ENCODE measurements at places on chromosomes 16 and 17. TPM values are rescaled to one million over a fixed set of nuclear protein-coding genes. Genes with fewer than 3 reads are reported as not detected.

- no peak for DNase-seq
These were observed 33.5 kb downstream of the ERCC4 start for GRCh38 chr16:13953501-13953900.

DNA sequence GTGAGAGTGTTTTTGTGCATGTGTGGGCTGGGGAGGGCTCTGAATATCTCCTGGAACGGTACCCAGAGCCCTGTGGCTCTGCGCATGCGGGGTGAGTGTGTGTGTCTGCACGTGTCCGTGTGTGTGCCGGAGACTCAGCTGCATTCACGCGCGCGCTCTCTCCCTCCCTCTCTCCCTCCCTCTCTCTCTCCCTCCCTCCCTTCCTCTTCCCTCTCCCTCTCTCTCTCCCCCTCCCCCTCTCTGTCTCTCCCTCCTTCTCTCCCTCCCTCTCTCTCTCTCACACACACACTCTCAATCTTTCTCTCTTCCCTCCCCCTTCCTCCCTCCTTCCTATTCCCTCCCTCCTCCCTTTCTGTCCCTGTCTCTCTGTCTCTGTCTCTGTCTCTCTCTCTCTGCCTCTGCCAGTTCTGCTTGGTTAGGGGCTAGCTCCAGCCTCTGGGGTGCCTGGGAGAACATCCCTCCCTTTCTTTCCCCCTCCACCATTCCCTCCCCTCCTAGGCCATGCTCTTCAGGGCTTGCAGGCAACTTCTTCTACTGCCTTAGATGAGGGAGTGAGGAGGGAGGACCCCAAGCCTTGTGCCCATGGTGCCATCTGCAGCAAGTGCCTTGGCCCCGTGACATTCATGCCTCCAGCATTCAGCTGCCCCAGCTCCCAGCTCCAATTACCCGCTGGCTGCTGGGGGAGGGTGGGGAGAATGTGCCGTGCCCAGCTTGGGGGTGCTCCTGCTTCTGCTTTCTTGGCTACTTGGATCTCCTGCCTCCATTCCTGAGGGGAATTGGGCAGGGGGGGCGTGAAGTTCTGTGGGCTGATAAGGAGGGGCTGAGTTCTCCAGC is 6.4 kb downstream of the THRA start:
- DNase-seq, result peak; percentile 89

GRCh38 chr16:15054357-15055140 is 1.3 kb downstream of the NTAN1 start:
- no peak for DNase-seq

GRCh38 chr17:732067-732901 is at the start of gene TLCD3A:
TLCD3A (plus strand) TSS chr17:732596; CDS start chr17:732648, 52 bp downstream.
- peak; percentile 53 for DNase-seq

- no peak for DNase-seq
These were observed 78.9 kb downstream of the IRX5 start for GRCh38 chr16:55009581-55009980.

GRCh38 chr16:67389911-67390815 is 3.1 kb downstream of the TPPP3 start:
- no peak for DNase-seq

DNA sequence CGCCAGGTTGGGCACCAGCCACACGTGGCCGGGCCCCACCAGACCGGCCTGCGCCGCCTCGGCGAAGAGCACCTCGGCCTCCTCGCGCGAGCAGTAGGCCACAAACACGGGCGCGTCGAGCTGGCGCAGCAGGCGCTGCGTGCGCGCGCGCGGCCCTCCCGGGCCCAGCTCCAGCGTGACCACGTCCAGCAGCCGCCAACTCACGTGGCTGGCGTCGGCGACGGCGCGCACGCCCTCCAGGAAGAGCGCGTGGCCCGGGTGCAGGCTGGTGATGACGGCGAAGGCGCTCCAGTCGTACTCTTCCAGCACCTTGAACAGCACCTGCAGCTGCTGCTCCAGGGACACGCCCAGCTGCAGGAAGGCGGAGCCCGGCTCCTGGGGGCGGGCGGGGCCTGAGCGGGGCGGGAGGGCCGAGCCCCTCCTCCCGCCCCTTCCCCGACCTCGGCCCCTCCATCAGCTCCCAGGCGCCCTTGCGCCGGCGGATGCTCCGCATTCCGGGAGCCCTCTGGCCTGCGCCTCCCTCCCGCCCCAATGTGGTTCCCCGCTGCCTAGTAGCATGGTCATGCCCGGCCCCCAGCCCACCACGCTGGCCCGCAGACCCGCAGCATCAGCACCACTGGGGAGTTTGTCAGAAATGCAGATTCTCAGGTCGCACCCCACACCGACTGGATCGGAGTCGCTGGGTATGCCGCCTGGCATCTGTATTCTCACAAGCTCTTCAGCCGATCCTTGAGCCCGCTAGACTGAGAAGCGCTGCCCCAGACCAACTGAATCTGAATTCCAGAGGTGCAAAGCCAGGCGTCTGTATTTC is 7.2 kb downstream of the GRIN2C start:
- peak; percentile 64 for DNase-seq

DNA sequence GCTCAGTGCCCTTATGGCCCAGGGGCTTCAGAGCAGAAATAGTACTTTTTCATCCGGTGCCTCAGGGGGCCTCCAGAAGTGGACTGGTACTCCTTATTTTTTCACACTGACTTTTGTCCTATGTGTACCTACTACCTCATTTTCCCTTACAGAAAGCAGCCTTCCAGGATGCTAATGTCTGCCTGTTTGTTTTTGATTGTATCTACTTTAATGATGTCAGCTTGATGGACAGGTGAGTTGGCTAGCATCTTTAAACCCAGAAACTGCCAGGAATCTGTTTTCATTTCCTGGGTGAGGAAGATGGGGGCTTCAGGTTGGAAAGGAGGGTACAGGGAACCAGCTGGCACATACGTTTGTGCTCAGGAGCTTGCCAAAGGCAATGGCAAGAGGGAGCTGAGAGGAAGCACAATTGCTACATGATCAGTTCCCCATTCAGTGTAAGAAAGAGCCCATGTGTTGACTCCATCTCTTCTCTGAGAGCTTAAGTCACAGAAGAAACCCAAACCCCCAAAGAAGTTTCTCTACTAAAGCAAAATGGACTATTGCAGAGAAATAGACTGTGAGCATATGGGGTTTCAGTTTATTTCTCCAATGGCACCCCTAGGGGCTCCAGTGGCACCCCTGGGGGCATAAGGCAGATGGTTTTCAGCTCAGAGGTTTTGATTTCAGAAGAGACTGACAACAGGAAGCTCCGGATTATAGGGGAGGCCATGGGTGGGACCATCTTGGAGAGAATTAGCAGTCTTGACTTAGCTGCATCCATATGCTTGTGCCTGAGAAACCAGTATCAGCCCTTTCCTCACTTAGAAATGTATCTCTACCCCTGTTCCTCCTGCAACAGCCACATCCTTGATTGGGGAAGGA is 16.3 kb downstream of the LIG3 start:
- DNase-seq, result no peak

DNA sequence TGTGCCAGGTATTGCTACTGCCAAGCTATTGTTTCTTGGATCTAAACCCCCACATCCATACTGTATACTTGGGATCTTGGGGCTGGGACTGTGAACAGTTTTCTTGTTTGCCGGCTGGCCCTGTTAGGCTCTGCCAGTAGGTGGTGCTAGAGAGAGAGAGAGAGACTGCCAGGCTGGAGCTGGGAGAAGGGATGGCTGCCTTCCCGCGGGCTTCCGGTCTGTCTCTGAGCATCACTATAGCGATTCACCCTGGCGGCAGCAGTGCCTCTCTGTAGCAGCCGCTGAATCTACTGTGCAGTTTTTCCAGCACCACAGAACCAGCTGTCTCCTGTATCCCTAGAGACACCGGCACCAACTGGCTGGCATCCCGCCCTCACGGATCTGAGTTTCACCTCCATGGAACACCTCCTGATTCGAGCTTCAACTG is 201.2 kb downstream of the UTP18 start:
- DNase-seq, result peak; percentile 76

- DNase-seq, result no peak
These were observed 1525.1 kb downstream of the CDH11 start for GRCh38 chr16:63596716-63597115.

DNA sequence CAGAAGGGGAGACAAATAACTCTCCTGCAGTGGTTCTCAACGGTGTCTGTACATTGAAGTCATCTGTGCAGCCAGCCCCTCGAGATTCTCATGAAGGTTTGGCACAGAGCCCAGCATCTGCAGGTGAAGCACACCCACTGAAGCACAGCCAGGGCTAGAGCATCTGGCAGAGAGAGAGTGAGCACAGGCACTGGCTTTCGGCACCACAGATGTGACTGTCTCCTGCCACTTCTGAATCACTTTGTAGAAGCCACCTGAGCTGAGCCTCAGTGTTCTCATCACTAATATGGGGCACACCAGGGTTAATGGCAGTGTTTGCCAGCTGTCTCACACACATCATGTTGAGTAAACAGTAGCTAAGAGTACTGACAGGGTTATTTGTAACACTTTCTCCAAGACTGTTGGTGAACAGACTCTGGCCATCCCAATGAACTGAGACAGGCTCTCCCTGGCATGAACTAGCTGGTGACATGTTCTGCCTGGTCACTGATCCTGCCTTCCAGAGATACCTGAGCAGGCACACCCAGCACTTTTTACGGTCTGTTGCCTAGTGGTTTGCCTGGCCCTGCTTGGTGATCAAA is 10.9 kb downstream of the HSPB9 start:
- peak; percentile 55 for DNase-seq

- DNase-seq, result no peak
These were observed 64.1 kb upstream of the SREBF1 start for GRCh38 chr17:17900615-17901520.

DNA sequence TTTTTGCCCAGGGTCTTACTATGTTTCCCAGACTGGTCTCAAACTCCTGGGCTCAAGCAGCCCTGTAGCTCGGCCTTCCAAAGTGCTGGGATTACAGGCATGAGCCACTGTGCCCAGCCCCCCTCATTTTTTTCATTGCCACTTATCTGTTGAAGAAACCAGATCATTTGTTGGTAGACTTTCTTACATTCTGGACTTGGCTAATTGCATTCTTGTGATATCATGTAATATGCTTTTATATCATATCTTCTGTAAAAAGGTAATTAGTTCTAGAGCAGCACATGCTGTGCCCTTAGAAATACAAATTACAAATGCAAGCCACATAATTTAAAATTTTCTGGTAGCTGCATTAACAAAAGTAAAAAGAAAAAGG is 53.9 kb downstream of the PPM1E start:
- no peak for DNase-seq

GRCh38 chr16:57730771-57731730 is 4.5 kb upstream of the KATNB1 start:
- DNase-seq, result no peak

Gene TMEM88
- 1.2 TPM for total RNA-seq

Gene MYO15B
- 24.6 TPM for total RNA-seq

Gene LLGL1
- 15.0 TPM for total RNA-seq

Gene NAA38
- total RNA-seq, result 75.0 TPM

Gene COG4
- total RNA-seq, result 48.7 TPM

Gene SLC38A8
- total RNA-seq, result not detected

Gene OR2C1
- not detected for total RNA-seq

Gene TLK2
- 27.1 TPM for total RNA-seq

All from activated naive CD4-positive, alpha-beta T cell treated with anti-CD3 and anti-CD28 coated beads for 36 hours (primary cell).